ENCODE measurements at places on chromosomes 2 and 18.

DNA sequence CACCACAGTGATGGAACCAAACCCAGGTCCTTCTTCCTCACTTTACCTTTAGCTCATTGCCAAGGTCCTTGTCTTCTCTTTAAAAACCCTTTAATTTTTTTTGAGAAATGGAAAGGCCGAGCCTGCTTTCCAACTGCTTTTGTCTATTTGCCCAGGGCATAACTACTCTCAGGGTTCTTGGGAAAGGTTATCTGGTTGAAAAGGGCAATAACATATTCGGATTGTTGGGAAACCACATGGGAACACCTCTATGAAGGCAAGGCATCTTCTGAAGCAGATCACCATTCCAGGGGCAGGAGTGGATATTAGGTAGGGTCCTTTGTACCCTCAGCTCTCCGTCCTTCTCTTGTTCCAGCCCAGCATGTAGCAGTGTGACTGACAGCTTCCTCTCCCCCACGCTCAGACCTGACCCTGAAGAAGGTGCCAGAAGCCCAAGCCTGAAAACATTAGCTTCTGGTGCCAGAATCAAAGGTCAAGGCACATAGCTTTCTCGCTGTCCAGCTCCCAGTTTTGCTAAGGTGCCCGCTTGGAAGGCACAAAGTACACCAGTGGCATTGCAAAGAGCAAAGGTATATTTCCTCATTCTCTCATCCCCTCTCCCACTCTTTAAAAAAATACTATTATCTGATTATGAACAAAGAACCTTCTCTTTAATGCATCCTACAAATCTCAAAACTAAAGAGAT is 123.2 kb upstream of the LINC00305 start:
- DNase-seq = no peak

- DNase-seq = no peak
These were observed 8.2 kb upstream of the SPOPL start for GRCh38 chr2:138493334-138493733.

DNA sequence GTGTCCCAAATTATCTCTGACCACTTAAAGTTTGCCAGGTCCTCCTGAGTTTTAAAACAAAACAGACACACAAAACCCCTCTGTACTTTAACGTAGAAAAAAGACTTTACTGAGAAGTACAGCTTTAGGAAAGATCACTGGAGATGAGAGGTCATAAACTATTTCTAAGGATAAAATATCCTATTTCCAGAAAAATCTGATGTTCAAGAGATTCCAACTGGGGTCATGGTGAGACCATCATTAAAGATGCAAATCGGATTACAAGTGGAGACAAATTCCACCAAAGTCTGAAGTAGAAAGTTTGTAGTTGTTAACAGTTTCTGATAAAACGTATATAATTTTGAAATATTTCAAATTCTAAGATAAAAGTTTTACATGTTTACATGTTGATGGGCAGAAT is 241.6 kb downstream of the TCF4 start:
- no peak for DNase-seq

DNA sequence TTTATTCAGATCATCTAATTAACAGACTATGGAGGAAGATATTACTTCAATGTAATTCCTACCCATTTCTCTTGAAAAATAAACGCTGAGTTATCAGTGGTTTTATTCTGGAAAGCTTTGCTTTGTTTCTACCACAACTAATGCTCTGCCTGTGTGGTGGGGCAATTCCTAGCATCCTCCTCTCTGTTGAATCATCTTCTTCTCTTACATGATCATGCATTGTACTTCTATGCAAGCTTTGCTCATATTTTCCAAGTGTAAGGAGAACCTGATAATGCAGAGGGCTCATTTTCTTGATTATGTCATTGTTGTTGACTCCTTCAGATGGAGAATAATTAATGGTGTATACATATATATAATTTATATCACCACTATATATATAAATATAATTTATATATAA is 46.7 kb downstream of the CCDC195 start:
- no peak for DNase-seq

DNA sequence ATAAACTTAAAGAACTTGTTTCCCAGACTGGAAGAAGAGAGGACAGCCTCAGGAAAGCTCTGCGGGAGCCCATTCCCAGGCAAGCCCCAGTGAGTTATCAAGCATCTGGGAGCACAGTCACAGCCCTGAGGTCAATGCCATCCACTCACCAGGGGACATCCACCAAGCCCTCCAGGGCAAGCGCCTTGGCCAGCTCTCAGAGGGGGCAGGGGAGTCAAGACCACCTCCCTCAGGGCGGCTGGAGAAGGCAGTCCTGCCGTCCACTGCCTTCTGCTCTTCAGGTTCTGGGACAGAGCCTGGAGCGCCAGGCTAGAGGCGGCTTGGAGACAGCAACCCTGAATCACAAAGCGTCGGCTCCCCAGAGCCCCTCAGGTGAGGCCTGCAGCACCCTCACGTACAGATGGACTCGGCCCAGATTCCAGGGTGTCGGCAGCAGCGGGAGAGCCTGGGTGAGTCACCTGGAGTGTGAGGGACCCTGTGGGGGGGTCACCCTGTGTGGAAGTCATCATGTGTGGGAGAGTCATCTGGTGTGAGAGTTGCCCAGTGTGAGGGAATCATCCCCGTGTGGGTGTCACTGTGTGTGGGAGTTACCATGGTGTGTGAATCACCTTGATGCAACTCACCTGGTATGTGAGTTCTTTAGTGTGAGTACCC is 100.9 kb upstream of the TEX51 start:
- no peak for DNase-seq

DNA sequence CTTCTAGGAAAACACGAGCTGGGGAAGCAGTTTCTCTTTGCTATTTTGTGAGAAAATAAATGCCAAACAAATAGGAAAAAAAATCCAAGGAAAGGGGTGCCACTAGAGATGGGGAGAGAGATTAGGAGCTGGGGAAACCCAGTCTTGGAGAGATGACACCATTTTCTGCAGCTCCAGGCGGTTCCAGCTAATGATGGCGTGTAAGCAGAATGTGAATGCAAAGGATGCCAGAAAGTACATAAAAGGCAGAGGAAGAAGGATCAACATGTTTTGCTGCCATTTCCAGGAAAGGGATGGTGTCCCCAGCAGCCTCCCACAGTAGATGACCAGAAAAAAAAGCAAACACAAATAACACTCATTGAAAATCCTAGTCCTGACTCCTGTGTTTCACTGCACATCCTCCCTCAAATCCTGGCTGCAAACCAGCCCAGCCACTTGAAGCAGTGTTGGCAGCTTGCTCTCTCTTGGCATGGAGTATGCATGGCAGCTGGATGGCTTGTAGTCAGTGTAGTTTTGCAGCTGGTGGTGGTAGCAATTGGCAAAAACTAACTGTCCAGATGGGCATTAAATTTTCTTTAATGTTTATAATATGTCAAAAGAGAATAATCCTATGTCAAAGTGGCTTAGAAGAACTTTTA is 93.6 kb downstream of the FTCDNL1 start:
- DNase-seq = no peak

- DNase-seq = peak; percentile 43
These were observed 60.8 kb downstream of the MBP start for GRCh38 chr18:77071711-77072292.

GRCh38 chr2:204510709-204511420 is 34.4 kb upstream of the PARD3B start:
- DNase-seq = no peak

- DNase-seq = no peak
These were observed 175.0 kb downstream of the FMNL2 start for GRCh38 chr2:152509772-152510491.

DNA sequence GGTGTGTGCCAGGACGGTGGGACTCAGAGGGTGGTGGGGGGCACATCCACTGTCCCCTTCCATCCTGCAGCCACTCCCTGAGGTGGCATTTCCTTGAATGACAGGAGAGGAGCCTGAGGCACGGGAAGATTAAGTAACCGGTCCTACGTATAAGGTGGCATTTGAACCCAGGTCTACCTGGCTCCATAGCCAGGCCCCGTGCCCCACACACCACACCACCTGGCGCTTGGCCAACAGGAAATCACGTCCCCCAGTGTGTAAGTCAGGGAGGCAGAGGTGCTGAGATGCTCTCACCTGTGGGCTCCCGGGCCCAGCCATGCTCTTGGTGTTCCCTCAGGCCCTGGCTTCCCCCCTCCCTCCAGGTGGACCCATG is 53.7 kb downstream of the HPCAL1 start:
- no peak for DNase-seq

- DNase-seq = no peak
These were observed 170.6 kb downstream of the SLC8A1 start for GRCh38 chr2:40281021-40281940.

DNA sequence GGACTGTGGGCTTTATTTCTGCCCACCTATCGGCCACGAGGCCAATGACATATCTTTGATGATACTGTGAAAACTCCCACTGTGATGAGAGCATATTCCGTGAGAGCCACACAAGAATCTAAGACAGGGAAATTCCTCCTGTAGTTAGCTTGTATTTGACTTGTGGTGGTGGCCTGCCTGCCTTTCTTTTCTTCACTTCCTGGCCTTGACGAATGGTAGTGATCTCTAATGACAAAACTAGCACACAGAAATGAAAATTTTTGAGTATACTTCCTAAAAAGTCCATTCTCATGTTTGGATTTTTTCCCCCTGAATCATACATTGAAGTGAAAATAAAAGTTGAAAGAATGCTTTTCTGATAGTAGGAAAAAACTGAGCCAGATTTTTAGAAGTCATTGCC is 94.4 kb downstream of the MGAT5 start:
- no peak for DNase-seq

GRCh38 chr2:42930025-42930581 is 137.7 kb upstream of the HAAO start:
- DNase-seq = no peak

DNA sequence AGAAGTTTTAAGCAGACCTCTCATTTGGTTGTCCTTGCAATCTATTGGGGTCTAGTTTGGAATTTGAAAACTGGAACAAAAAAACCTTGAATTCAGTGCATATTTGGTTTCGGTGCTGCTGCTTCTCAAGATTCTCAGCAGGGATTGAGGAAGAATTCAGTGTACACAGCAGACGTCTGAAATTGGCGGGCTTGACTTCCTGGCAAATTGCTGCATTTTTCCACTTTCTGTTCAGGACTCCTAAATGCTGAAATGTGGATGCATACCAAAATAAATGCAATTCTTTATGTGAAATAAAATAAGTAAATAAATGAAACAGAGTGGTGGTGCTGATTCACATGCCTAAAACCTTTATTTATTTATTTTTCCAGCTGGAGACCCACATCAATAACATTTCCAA is 332.4 kb upstream of the KYNU start:
- no peak for DNase-seq

DNA sequence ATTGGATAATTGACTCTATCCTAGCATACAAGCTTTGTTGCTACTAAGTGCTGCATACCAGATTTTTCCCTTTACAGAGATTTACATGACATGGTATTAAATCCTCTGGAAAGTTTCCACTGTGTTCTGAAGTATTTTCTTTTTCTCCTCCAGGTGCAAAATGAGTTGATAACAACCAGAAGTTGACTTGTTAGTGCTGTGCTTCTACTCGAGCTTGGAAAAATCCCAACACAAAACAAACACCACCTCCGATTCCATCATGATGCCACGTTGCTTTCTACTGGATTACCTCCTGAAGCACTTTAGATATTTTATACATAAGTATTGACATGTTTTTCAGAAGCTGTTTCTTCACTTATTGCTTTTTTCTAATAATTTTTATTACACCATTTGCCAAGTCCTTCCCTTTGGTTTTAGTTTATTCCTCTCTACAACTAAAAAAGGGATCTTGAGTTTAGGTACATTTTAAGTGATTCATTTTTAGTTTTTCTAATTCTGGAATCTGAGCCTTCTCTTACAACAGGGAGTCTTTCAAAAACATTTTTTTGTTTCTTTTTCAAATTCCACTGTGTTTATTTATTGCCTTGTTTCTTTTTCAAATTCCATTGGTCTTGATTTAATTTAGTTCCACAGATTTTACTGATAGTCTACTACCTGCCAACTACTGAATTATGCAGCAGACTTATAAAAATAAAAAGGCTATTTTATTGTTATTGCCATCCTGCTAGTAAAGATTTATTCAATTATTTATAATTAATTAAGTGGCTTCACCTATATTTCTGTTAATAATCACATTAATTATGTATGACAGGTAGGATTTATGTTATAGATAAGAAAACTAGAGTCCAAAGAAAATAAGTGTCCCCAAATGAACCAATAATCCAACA is 143.4 kb downstream of the PPP1R1C start:
- DNase-seq = no peak

- DNase-seq = no peak
These were observed 38.4 kb upstream of the GMCL1 start for GRCh38 chr2:69791045-69791444.

GRCh38 chr2:108243566-108243965 is 3.8 kb downstream of the SULT1C3 start:
- DNase-seq = no peak

DNA sequence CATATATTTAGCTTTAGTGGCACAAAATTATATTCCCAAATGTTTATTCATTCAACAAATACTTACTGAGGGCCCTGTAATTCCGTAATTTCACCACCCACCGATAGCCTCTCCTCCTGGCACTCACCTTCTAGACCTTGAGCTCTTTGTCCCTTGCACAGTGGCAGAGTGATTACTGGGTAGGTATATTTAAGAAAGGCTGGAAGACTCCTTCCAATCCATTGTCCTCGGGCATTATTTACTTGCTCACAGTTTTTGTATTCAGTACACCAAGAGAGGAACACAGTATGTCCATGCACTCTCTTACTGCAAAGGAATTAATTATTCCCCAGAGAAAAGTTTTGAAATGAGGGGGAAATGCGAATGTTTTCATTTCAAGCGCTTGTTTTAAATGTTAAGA is 1.1 kb upstream of the CDCA7 start:
- no peak for DNase-seq

GRCh38 chr18:48929212-48929612 is 21.6 kb downstream of the SMAD7 start:
- DNase-seq = no peak

GRCh38 chr2:74267068-74267467 is 68.7 kb downstream of the MTHFD2 start:
- peak; percentile 38 for DNase-seq

DNA sequence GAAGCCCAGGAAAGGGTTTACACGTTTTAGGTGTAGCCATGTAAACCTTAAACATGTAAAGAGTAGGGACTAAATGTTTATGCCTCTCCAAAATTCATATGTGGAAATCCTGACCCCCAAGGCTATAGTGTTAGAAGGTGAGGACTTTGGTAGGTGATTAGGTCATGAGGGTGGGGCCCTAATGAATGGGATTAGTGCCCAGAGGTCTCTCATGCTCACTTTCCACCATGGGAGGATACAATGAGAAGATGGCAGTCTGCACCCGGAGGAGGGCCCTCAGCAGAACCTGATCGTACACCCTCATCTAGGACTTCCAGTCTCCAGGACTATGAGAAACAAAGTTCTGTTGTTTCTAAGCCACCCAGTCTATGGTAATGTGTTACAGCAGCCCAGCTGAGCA is 119.6 kb downstream of the TMEM163 start:
- no peak for DNase-seq
